ENCODE measurements at places on chromosomes 5 and 9.

- no peak for DNase-seq
Observed at GRCh38 chr9:72614067-72614466, 92.7 kb downstream of the TMC1 start.

GRCh38 chr9:70656281-70656680 lies 241.8 kb upstream of the KLF9 start:
- no peak for DNase-seq

DNA sequence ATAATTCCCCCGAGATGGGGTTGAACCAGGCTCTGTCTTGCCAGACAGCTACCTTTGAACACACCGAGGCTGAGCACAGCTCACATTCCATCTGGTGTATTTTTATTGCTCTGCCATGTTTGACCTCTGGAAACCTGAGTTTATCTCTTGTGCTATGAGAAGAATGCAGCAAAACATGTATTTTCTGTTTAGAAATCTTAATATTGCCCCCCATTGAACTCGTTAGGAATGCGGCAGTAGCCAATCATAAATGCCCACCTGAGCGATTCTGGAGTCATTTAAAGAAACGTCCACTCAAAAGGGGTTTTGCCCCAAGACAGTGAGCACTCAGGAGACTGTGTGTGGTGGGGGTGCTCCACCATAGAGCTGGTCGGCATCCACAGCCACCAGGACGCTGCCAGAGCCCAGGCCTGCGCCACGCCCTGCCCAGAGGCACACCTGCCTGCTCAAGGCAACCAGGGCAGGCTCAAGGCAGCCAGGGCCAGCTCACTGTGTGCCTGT lies 26.9 kb downstream of the FGD3 start:
- DNase-seq = no peak

DNA sequence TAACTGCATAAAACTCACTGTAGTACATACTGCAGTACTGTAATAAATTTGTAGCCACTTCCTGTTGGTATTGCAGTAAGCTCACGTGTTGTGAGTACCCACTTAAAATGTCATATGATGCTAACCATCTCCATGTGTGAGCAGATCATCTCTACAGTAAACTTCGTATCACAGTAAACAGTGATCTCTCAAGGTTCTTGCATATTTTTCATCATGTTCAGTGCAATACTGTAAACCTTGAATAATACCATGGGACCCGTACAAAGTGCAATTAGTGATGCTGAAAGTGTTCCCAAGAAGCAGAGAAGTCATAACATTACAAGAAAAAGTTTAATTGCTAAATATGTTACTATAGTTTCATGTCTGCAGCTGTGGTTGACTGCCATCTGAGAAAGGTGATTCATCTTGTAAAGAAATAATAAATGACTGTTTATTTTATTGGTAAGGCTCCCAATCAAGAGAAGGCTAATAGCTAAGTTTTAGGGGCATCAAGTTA lies 253.8 kb upstream of the POU5F2 start:
- DNase-seq = no peak

DNA sequence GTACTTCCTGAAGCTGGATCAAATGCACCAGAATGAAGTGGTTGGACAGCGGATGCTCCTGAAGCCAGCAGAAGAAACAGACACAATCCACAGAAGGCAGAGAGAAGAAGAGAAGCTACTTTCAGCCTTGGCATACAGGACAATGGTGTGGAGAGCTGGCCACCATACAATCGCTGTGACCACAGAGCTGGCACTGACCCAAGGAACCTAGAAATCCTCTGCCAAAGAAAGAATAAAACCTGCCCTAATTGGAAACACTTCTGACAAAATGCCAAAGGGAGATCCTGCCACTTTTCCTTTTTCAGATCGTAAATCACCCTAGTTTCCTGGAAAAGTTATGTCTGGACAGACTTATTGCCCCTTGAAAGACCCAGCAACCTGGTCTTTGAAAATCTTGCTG lies 77.8 kb downstream of the BAAT start:
- DNase-seq = no peak

- DNase-seq = no peak
Observed at GRCh38 chr9:89598926-89599325, 5.9 kb upstream of the GADD45G start.

- DNase-seq = no peak
Observed at GRCh38 chr5:154878642-154879335, 20.4 kb downstream of the CNOT8 start.

DNA sequence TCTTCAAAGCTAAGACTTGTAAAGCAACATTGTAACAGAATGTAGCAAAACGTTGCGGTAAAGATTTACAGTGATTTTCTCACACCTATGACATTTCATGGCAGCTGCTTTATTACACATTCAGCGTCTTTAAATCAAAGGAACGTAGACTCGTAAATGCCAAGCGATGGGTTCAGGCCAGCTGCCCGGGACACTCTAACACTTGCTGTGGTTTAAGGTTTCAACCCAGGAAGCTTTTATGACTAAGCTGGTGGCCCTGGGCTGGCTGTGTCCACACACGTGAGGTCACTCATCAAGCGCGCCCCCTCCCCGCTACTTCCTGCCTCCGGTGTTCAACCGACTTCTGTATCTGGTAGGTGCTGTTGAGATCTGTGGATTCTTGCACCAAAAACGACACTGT lies 2.5 kb downstream of the SLC6A18 start:
- no peak for DNase-seq

GRCh38 chr5:68304421-68305052 lies 89.0 kb downstream of the PIK3R1 start:
- no peak for DNase-seq
